Retinal pigment epithelial cell (primary cell): ENCODE measurements at places on chromosomes 5 and 9.

DNA sequence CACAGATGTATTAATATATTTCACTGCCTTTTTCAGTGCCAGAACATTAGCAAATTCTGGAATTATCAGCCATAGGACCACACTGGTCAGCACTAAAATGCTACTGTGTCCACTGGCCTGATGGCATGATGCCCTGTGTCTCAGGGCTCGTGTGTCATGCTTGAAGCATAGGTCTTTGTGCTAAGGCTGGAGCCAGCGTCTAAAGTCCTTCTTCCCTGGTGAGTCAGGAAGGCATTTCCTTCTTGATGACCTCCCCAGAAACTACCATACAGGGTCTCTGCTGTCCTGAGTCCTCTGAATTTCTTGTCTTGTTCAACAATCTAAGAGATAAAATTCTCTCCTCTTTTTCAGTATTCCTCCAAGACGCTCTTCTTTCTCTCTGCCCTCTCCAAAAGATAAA lies 489.9 kb downstream of the PSAT1 start:
- no peak for DNase-seq

GRCh38 chr5:93193431-93194347 lies 387.3 kb downstream of the NR2F1-AS1 start:
- DNase-seq = peak; percentile 76

GRCh38 chr5:36168737-36169136 lies 16.8 kb downstream of the SKP2 start:
- DNase-seq = no peak

DNA sequence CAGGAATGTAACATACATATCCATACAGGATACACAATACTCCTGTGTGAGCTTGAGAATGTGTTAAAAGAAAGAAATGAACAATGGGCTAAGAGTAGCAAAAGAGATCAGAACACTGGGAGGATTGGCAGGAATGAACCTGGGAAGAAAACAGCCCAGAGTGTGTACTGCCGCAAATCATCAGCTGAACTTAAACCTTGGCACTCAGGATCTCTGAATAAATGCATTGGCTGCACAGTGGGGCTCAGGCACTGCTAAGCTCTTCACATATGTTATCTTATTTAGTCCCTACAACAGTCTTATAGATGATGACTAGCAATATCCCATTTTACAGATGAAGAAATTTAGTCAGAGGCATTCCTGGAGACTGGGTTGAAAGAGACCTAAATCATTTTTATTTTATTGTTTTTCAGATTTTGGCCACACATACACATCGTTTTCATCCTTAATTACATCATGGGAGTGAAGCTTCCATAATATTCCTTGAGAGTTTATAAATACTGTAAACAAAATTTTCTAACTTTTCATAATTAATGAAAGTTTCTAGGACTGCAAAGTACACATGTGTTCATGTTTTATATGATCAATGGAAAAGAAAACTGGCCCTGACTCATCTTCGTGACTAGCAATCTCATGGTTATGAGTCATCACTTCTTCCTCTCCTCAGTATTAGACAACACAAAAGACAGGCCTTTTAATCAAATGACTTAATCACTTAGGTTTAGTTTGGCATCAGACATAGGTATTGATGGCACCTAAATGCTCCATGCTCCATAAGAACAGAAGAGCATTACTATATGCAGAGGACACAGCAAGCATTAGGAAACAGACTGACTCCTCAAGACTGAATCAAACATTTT lies 59.2 kb downstream of the CDH18 start:
- DNase-seq = peak; percentile 44

DNA sequence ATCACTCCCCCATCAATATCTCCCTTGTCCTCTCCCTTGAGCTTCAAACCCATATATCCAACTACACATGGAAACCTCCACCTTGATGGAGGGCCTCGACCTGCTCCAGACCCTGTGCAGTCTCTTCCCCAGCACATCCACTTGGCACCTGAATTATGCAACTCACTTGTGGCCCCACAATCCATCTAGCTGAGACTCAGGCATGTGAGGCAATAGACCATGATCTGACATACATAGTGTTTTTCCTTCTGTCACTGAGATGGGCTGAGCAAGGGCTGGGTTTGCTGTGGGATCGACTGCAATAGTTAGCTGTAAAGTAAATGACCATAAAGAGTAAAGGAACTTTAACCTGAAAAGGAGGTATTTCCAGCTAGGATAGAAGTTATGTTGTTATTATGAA lies 172.9 kb upstream of the RAD23B start:
- DNase-seq = no peak

GRCh38 chr9:95499847-95500246 lies 16.9 kb downstream of the PTCH1 start:
- DNase-seq = no peak

- peak; percentile 13 for DNase-seq
These were observed 18.9 kb downstream of the RPS23 start for GRCh38 chr5:82259172-82259800.

DNA sequence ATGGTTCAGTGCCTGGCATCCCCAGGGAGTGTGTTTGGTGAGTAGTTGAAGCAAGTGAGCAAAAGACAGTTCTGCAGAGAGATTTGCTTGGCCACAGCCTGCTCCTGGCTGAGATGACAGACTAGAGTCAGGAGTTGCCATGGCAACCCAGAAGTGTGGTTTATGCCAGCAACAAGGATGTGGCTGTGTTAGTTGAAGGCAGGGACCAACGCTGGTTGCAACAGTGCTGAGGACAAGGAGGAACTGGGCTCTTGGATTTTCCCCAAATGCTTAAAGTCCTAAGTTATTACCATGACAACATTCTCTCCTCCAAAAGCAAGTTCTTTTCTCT lies 2.7 kb downstream of the NXNL2 start:
- peak; percentile 60 for DNase-seq

GRCh38 chr5:75363726-75364495 lies 26.9 kb downstream of the HMGCR start:
- peak; percentile 68 for DNase-seq

GRCh38 chr9:77022783-77023440 lies 3.5 kb downstream of the FOXB2 start:
- no peak for DNase-seq

DNA sequence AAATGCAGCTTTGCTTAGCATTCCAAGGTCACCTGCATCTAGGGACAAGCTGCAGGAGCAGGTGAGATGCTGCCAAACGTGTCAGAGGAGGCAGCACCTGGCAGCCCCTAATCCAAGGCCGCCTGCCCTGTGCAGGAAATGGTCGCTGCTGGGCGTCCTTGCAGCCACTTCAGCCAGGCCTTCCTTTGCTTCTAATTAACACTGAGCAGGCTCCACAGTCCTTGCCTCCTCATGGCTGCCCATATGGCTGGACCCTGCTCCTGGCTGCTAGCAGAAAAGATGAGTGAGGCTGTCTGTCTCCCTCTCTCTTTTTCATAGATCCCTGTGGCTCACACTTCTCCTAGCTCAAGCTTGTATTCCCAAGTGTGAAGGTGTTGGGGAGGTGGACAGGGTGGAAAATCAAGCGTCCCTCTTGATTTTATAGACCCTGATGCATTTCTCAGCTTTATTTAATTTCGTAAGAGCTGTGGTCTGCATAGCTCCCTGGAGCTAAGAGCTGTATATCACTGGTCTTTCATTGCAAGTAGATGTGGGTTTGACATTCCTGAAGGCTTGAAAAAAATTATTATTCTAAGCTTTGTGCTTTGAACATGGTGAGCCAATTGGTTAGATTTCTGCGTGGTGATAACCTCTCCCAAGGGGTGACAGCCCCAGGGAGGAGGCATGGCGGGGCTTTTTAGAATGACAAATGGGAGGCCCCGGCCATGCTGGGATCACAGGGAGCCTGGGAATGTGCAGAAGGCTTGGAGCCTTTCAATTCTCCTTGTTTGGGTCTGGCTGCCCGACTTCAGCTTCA lies 193.8 kb downstream of the SLIT3 start:
- no peak for DNase-seq

DNA sequence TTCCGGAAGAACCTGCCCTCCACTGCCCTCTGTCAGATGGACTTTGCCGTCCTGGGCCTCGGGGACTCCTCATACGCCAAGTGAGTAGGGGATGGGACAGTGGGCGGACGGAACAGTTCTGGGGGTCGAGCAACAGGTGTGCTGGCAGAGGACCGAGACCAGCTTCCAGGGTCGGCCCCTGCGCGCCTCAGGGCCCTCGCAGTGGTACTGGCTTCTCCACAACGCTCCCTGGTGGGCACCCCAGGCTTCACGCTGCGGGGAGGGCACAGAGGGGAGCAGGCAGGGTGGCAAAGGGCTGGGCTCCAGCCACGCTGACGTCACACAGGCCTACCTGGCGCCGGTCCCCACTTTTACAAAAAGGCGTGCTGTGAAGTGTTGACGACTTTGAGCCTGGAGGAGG lies 7.0 kb downstream of the NDOR1 start:
- DNase-seq = no peak

GRCh38 chr5:120678279-120678678 lies 214.2 kb downstream of the PRR16 start:
- DNase-seq = no peak

DNA sequence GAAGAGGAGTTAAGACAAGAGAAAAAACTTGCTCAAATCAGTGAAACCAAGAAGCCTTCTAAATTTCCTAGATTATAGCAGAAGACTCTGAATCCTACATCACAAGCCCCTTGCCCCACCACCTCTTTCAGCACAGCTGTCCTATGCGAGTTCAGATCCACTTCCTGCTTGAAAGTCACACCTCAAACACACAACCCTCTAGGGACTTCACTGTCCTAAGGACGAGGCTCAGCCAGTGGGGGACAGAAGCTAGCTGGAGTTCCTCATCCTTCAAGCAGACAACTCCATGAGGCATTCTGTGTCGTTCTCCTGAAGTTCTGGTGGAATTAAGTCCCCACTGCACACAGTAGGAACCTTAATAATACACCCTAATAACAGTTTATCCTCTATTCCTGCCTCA lies 44.3 kb downstream of the NRG2 start:
- DNase-seq = no peak

DNA sequence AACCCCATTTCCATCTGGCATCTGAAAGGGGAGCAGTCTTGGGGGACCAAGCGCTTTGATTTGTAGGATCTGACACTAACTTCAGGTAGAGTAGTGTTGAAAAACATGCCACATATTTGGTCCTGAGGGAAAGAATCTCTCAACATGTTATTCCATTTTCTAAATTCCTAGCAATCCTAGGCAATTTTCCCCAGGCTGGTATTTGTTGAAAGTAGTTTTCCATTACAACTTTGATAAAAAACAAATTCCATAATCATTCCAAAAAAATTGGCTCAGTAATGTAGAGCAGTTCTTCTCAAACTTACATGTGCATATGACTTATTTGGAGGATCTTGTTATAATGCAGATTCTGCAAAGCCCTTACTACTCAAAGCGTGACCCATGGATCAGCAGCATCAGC lies 477.9 kb downstream of the ACTL7B start:
- no peak for DNase-seq

DNA sequence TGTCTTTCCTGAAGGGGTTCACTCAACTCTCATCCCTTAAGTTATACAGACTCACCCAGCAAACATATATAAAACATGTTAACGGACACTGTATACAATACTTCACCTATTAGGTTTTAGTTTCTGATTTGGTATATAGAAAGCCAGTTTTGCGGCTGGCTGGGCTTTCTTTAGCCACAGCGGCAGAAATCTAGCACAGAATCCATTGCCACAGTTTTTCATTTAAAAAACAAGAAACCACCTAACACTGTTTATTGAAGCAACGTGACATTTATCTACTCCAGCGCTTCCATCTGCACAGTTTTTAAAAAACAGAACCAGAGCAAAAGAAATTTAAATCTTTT lies 67.3 kb downstream of the SNX30 start:
- DNase-seq = no peak

- DNase-seq = no peak
These were observed 287.8 kb upstream of the DAB2 start for GRCh38 chr5:39712316-39713249.

DNA sequence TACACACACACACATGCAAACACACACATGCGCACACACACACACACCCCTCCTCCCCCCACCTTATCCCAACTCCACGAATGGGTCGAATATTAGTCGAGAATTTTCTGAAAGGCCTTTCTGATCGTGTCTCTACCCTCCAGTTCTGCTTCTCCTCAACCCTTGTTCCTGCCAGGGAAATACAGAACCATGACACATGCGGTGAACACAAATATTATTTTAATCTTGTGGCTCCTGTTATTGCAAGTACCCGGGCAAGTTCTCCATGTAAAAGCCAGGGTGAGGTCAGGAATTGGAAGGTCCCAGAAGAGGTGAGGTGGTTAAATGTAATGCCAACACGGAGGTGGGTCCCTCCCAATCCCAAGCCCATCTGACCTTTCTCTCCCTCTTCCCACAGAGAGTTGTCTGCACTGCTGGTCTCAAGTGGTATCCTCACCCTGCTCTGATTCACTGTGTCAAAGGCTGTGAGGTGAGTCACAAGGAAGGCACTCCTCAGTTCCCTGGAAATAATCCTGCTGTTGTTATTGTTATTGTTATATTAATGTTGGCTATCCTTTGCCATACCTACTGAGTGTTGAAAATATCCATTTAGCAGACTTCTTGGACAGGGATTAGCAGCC lies 223.7 kb downstream of the PAPPA start:
- peak; percentile 49 for DNase-seq

- no peak for DNase-seq
These were observed 63.5 kb downstream of the SPATA31D1 start for GRCh38 chr9:82052081-82052480.

DNA sequence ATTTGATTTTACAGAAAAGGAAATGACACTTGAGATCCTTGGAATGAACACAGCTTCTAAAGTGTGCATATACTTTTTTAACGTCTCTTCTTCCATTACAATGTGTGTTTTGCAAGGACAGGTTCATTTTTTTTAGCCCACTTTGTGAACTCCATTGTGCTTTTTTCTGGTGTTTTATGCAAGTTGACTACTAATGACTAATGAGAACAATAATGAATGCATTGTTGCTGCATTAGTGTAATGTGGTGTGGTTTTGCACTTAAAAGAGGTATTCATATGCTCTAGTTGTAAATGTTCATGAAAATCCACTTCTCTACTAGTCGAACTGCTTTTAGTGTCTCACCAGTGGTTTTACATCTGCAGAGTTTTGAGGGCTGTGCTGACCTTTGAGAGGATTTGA lies 93.6 kb downstream of the UHRF2 start:
- DNase-seq = no peak

- no peak for DNase-seq
These were observed 58.5 kb upstream of the EIF4EBP3 start for GRCh38 chr5:140488914-140489313.

- no peak for DNase-seq
These were observed 428.6 kb upstream of the ADAMTSL1 start for GRCh38 chr9:18045326-18045725.

DNA sequence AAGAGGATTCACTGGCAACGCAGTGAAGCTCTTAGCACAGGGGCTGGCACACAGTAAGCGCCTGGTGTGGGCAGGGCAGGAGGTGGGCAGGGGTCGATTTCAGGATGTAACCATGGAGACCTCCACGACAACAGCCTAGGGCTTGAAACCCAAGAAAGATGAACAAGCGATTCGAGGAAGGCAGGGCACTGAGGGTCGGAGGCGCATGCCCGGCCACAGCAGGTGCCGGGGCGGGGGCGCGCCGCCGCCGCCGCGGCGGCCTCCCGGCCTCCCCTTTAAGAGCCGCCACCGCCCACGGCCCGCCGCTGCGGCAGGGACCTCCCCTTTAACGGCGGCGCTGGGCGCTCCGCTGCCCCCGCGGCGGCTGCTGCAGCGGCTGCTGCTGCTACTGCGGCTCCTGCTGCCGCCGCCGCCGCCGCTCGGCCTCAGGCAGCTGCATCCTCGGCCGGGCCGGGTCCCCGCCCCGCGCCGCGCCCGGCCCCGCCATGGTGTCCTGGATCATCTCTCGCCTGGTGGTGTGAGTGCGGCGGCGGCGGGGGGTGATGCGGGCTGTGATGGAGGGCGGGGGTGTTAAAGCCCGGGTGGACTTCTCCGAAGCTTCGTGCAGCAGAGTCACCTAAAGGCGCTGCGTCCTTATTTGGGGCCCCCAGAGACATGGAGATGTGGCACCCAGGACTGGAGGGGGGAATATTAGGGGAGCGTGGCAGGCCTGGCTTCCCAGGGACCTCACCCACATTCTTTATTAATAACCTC lies at the start of gene REEP2:
Gene REEP2, plus strand, starts transcription at position 334 of the 753 bp plus-strand sequence. Its CDS starts 152 bp downstream, at position 486.
- no peak for DNase-seq
